Gastrocnemius medialis (tissue), 4 donors: ENCODE measurements at places on chromosomes 7 and 10. TPM values are rescaled to one million over a fixed set of nuclear protein-coding genes. Genes with fewer than 3 reads are reported as not detected.

GRCh38 chr10:97497572-97498075, 598 bp downstream of the MMS19 start:
- H3K36me3 ChIP-seq, result no peaks in the 10 kb centered on the region
- H3K27me3 ChIP-seq, result no peaks in the 10 kb centered on the region
- H3K27ac ChIP-seq, result peak overlapping the region; percentile 94

DNA sequence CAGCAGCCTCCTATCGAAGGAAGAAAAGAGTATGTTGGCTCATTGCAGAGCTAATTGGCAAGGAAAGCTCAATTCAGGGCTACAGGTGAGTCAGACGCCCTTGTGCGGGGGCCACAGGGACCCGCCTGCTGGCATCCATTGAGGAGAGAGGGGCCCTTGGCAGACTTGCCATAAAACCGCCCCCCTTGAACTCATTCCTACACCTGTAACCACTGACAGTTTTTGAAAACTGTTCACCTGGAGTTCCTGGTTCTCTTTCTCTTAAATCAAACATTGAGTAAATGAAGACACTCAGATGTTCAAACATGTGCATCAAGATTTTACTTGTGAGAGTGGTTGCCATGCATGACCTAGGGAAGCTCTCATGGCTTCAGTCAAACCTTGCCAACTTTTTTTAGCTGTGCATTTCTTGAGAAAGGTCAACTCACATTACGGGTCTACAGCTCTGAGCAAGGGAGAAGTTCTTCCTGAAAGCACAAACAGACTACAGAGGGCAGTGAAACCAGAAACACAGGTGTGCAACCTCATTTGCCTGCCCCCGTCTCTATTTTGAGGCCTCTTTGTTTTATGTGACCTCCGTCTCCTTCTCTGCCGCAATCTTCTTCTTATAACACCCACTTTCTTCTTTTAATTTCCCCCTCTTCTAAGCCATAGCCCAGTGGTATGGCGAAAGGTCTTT, 87.8 kb downstream of the TBXAS1 start:
- H3K27me3 ChIP-seq, result no peaks in the 10 kb centered on the region
- DNase-seq, result no peak
- no peak overlapping the region for H3K4me3 ChIP-seq
- no peaks in the 10 kb centered on the region for H3K36me3 ChIP-seq
- H3K4me1 ChIP-seq, result peaks cover 16% of the 10 kb centered on the region
- H3K27ac ChIP-seq, result no peak overlapping the region

- H3K4me3 ChIP-seq, result no peak overlapping the region
- H3K27ac ChIP-seq, result no peak overlapping the region
- no peaks in the 10 kb centered on the region for H3K36me3 ChIP-seq
- no peak for DNase-seq
These were observed 430.0 kb downstream of the TYW1 start for GRCh38 chr7:67426654-67427053.

DNA sequence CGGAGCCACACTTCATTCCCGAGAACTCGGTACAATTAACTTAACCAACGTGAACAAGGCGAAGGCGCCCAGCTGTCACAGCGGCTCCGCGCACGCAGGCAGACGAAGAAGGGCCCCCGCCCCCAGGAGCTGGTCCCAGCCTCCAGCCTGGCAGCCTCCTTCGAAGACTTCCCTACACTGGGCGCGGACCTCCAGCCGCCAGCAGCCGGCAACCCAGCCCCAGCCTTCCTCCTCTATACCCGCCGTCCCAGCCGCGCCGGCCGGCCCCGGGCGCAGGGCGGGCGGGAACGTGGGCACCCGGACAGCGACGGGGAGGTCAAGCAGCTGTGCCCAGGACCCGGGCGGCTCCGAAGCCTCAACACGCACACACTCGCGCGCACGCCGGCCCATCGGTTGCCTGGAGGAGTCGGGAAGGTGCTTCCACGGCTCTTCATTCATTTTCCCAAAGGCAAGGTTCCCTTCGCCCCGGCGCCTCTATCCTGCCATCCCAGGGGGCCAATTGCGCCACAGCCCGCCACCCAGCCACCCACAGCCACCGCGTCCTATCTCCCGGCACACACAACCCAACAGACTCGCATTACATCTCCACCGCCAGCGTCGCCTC, 1.6 kb downstream of the CHST15 start:
- H3K4me3 ChIP-seq, result peak overlapping the region; percentile 66
- H3K4me1 ChIP-seq, result peaks cover 53% of the 10 kb centered on the region
- H3K27ac ChIP-seq, result peak overlapping the region; percentile 91
- DNase-seq, result peak; percentile 33
- H3K27me3 ChIP-seq, result no peaks in the 10 kb centered on the region
- H3K36me3 ChIP-seq, result no peaks in the 10 kb centered on the region

The EGR2 gene
- 0.76 TPM for total RNA-seq
